LoVo (cell line): ENCODE measurements at places on chromosomes 2 and 18.

DNA sequence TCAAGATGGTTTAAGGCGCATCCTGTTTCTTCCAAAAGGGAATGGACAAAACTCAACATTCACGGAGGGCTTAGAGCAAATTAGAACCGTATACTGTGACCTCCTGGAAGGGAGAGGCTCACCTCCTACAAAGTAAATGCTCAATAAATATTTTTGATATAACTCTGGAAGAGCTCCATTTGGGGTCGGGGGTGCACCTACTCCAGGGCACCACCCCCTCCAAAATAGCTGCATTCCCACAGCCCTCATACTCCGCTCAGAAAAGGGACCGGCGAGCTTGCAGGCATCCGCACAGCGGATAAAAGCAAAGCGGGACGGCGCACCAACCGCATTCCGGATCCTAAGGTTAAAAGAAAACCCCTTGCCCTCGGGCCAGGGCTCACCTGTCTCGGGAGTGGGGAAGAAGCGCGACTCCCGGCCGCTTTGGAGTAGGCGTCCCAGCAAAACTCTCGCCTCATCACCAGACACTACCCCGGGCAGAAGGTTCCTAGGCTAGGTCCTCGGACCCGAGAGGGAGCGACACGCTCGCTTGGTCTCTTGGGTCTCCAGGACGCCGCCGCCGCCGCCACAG is 378 bp downstream of the WDPCP start:
- no peak for DNase-seq

- DNase-seq, result no peak
Observed at GRCh38 chr2:236969767-236970655, 115.7 kb upstream of the COPS8 start.

DNA sequence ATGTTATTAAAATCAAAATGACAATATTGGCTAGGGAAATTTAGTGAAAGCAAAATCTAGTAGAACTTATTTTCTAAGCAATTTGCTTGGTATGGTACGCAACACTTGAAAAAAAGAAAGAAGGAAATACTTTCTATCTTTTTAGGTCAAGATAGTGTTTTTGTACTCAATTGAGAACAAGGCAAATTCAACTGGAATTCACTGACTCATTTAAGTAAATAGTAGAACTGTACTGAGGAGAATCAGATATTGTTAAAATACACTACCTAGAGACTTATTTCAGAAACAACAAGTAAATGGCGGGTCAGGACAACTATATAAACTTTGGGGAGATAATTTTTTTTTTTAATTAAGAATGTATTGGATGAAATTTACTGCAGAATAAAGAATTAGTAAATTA is 18.9 kb downstream of the ZRANB3 start:
- no peak for DNase-seq

DNA sequence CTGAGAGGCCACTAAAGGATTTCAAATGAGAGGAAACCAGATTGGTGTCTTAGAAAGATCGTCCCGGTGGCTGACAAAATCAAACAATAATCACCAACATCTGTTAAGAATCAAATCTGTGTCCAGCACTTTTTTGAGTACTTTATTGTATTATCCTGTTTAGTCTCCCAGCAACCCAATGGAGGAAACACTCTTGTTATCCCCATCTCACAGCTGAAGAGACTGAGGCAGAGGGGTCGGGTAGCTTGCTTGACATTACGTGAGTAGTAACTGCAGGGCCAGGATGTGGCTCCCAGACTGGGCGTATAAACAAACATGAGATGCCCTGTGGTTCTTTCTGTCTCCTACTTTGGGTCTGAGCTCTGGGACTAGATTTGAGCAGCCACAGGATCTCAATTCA is 76.0 kb downstream of the KLHL29 start:
- DNase-seq, result no peak

DNA sequence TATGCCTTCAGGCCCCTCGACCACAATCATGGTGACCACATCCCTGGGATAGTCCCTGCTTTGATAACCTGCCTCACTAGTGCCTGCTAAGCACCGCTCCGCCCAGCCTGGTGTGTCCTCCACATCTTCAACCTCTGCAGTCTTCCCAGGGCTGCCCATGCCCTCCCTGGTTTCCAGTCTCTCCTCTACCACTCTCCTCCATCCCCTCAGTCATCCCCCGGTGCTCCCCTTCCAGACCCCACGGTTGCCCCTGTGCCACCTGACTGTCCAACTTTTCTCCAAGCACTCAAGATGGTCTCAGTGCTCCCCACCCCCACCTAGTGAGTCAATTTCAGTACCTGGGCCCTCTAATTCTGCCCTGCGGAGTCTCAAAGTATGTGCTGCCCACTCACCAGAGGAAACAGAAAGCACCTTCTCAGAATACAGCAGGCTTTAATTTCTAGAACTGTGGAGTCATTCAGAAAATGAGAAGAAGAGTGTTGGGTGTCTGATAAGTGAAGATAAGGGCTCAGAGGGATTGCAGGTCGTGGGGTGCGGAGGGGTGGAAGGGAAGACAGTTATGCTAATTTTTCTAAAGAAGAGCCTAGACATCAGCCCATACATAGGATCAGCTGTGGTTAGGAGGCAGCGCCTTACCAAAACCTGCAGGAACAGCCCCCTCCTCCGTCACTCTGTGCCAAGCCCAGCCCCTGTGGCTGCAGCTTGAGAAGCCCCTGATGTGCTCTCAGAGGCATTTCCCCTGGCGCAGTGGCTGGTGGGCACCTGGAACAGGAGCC is 53.6 kb upstream of the CAB39 start:
- DNase-seq, result no peak

GRCh38 chr2:36255863-36256262 is 99.7 kb upstream of the CRIM1 start:
- DNase-seq, result no peak

- DNase-seq, result no peak
Observed at GRCh38 chr2:40344364-40344763, 107.5 kb downstream of the SLC8A1 start.

DNA sequence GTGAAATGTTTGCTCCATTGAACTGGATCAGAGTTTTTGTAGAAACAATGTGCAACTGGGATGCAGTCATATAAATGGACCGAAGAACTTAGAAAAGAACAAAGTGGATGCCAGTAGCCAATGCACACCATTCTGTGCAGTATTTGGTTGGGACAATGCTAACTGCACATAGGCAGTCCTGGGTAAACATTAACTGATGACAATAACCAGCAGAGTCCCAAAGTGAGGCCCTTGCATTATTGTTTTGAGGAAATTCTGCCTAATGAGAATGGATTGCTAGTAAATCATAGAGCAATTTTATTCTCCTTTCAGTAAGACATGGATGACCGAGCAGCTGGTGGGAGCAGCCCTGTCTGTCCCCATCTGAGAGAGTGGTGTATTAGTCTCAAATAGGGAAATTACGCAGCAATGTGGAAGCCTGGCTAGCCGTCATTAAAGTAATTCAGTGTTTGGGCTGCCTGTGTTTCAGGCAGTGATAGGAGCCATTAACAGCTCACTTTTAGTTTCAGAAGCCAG is 94.9 kb downstream of the KCTD1 start:
- no peak for DNase-seq

DNA sequence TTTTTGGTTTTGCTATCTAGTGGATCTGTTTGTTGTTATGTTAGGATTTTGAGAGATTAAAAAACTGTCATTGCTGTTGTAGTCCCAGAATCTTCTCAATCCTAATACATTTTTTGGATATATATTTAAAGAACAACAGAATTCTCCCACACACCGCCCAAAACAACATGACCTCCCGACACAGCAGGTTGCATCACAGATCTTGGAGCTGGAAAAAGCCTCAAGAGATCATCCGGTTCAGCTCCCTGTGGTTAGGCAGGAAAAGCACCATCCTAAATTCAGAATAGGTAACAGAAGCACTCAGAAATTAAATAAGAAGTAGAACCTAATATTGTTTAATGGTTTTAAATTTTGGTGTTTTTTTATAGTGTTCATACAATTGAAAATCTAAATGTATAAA is 251.4 kb upstream of the STON1 start:
- DNase-seq, result no peak

DNA sequence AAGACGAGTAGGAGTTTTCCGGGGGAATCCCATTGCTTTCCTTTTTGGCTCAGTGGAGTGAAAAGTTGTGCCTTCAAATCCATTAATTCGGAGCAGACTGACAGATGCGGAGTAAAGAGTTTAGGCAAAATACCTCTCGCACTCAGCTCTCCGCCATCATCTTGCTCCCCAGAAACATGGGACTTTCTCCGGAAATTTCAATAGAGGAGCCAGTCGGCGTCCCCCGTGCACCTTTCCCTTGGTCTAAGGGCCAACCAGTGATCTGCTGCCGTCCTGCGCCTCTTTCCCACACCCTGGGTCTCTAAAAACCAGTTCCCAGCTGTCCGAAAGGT is 318 bp downstream of the TYW5 start:
- no peak for DNase-seq

DNA sequence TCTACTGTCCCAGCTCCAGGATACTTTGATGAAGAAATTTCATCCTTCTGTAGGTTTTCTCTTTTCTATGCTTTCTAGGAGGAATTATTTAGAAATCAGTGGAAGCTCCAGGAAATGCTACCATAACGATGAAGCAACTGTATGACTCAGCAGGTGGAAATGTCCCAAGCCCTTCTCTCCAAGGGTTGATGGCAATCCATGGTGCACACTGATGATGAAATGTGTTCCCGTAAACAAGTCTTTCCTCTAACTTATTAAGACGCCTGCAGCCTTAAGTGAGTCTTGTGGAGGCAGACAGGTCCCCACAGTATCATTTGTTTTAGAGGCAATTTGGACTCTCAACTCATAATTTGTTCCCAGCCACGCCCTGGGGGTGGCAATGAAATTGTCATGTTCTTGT is 777.6 kb upstream of the SOX11 start:
- DNase-seq, result peak; percentile 7

- DNase-seq, result no peak
Observed at GRCh38 chr2:206935991-206936842, 3.1 kb upstream of the CPO start.

- no peak for DNase-seq
Observed at GRCh38 chr18:59617468-59617932, 79.7 kb downstream of the CCBE1 start.

GRCh38 chr18:36640021-36640952 is 188.5 kb downstream of the TPGS2 start:
- no peak for DNase-seq

DNA sequence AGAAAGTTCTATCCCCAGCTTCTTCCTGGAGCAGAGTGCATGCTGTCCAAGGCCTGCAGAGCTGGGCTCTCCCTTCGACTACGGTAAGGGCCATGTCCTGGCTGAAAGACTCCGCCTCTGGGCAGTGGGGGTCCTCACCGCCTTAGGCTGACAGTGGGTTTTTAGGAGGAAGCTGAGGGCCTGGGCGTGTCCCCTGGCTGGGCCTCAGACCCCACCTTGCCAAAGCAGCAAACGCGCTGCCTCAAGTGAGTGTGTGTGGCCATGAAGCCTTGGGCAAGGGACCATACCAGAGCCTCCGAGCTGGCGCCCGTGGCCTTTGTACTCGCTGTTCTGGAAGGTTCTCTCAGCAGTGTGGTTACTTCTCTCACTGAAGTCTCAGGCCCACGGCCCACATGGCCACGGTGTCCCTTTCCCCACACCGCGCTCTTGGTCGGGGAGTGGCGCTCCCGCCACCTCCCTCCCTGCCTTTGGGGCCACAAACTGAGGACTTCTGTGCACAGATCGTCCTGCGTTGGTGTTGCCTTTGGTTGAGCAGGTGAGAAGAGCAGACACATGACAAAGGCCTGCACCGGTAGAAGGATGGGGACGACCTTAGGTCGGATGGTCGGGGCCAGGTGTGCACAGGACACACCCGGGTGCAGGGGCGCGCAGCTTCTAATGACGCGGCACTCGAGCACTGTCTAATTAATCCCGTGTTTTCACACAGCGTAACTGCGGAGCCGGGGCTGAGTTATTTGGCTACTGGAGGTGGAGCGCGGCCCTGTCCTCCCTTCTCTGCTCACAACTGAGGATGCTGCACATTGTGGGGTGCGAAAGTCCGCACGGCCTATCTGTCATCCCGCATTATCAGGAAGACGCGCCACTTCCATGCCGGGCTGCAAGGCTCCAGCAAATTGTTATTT is 121.6 kb downstream of the PTGR3 start:
- no peak for DNase-seq

- no peak for DNase-seq
Observed at GRCh38 chr2:157345647-157346389, 20.2 kb upstream of the ERMN start.

GRCh38 chr2:8431446-8432125 is 250.3 kb upstream of the ID2 start:
- no peak for DNase-seq

DNA sequence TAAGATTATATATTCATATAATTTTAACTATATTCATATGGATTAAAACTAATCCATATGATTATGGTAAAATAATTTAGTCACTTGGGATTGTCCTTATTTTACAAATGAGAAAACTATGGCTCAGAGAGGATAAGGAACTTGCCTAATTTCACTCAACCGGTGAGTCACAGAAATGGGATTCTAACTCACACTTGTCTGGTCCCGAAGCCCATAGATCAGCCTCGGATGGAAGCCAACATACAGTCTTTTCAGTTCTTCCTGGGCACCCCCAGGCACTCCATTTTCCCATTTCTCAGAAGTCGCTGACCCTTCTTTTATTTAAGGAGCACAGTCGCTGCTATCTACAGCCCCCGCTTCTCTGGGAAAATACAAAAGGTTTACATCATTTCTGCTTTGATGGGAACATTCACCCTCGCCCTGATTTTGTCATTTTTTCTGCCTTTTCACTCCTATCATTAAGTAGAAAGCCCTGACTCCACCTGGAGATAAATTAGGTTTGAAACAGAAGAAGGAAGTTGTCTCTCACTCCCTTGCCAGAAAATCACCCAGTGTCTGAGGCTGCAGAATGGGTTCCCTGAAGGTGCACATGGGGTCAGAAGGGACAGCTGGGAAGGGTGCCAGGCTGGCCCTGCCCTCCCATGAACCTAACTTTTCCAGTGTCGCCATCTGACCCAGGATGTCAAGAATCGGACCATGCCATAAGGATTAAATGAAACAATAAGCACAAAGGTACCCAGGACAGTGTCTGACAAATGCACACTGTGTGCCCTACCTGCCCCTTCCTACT is 36.6 kb downstream of the CYP1B1 start:
- no peak for DNase-seq

- no peak for DNase-seq
Observed at GRCh38 chr2:7852546-7852945, 829.3 kb upstream of the ID2 start.

- no peak for DNase-seq
Observed at GRCh38 chr18:59272221-59272888, 899 bp downstream of the RAX start.

DNA sequence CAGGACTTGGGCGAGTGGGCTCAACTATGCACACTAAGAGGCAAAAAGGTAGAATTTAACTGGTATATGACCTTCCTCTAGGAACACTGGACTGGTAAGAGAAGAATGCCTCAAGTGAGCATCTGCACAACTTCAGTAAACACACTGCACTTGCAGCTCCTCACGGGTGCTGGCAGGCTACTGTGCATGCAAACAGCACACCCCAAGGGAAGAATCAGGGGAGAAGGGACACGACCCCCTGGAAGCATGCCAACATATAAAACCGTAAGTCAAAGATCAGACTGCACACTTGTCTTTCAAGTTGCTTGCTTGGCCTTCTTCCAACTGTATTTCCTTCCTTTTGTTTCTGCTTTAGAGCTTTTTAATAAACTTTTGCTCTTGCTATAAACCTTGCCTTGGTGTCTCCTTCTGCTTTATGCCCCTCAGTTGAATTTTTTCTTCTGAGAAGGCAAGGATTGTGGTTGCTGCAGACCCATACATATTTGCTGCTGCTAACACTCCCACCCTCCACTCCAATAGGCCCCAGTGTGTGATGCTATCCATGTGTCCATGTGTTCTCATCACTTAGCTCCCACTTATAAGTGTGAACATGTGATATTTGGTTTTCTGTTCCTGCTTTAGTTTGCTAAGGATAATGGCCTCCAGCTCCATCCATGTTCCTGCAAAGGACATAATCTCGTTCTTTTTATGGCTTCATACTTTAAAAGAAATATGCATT is 263.7 kb upstream of the SPOPL start:
- DNase-seq, result no peak
